SK-N-MC (cell line): ENCODE measurements at places on chromosomes 4 and X.

DNA sequence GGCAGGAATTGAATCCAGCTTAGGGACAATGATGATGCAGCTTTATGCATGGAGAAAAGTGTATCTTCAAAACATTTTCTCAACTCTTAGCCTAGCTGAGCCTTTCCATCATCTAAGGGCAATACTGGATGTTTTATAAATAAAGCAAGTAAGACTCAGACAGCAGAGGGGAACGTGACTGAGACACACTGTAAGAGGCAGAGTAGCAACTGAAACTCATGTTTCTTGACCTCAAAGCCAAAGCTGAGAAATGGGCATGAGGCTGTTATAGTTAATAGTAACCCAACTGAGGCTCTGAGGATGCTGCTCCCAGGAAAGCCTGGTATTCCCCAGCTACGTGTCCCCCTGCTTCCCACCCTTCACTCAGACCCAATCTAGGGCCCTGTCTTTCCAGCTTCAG, 44.6 kb downstream of the ARHGEF9 start:
- no peak for DNase-seq

DNA sequence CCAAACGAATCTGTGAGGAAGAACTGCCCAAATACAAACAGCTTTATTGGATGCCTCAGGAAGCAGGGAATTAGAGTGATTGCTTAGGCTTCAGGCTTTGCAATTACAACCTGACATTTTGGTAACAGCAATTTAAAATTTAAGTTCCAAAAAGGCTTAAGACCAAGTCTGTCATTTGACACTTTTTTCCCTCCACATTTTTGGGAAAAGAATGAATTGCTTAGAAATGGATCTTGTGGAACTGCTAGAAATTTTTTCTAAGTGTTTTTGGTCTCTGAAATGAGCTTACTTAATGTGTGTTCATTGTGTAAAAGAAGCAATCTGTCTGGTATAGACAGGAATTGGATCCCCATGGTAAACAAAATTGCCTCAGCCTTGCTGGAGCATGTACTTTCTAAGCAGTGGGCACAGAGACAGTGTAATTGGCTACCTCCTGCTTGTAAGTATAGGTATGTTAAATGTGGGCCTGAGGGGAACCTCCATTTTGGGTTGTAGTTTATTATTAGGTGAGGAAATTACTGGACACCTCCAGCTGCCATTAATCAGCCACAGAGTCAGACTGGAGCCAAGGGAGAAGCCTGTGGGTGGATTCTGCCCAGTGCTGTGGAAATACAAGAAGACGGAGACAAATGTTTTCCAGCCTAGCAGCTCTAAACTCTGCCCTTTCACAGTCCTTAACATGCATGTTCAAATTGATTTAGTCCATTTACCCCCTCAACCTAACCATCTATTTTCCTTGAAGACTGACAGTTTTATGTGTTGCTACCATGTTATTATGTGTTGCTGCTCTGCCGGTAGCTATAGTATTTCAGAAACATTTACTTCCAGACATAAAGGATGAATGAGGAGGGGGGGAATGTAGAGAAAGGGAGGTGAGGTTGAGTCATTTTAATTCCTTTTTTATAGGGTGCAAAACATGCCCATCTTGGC, 473.0 kb downstream of the SPRY1 start:
- DNase-seq = no peak

DNA sequence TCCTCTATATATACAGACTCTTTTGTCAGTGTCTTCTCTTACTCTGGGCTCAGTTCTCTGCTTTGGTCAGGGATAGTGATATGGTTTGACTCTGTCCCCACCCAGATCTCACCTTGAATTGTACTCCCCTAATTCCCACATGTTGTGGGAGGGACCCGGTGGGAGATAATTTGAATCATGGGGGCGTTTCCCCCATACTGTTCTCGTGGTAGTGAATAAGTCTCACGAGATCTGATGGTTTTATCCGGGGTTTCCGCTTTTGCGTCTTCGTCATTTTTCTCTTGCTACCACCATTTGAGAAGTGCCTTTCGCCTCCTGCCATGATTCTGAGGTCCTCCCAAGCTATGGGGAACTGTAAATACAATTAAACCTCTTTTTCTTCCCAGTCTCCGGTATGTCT, 144.4 kb downstream of the GLUD2 start:
- DNase-seq = no peak

DNA sequence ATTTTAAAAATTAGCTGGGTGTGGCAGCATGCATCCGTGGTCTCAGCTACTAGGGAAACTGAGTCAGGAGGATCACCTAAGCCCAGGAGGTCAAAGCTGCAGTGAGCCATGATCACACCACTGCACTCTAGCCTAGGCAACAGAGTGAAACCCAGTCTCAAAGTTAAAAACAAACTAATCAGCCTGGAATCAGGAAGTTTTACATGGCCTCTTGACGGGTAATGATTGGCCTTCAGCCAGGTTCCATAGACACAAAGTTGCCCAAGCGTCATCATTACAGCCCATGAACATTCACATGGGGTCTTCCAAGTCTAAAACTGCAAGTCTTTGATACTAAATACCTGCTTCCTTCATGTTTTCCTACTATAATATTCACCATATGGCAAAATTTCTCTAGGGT, 10.0 kb upstream of the RGN start:
- no peak for DNase-seq

DNA sequence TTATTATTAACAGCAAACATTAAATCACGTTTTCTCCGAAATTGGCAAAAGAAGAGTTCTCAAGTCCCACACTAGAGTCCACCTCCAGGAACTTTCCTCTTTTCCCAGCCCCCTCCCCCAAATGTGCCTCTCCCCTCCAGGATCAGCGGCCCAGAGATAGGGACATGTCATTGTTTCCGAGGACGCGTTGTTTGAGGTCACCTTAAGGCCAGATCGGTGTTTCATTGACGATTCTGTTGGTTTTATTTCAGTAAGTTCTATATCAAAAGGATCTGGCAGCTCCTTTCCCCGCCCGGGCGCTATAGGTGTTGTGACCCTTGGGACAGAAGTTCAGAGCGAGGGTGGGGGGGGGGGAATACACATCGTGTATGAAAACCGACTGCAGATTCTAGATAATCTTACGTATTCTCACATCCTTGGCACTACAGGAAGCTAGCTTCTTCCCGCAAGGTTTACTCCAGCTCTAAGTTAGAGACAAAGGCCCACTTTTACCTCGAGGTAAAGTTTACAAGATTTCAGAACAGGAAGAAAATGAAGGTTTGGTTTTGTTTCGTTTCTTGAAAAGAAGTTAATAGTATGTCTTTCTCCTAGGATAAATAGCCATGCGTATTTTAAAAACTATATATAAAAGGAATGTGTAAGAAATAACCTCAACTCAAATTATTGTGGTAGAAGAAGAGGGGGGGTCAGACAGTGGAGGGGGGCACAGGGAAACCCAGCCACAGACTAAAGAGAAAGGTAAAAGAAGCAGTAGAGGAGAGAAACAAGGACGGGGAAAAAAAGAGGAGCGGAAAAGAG, 739 bp upstream of the MSX1 start:
- DNase-seq = no peak

- DNase-seq = no peak
Measured at GRCh38 chr4:190014771-190015537, 12.1 kb downstream of the FRG2 start.

DNA sequence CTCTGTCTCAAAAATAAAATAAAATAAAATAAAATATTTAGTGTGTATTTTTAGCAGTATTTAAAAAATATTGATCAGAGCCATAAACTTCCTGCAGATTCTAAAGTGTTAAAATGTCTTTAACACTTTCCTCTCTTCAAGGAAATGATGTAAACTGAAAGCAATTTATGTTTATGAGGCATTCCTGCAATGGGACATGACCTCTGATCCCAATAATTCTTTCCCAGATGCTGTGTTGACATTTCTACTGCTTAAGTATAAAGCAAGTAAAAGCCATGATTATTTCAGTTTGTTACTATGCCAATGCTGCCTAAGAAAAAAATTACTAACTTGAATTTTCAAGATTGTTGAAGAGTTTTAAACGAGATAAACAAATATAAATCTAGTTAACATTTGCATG, 29.0 kb downstream of the COQ2 start:
- peak; percentile 55 for DNase-seq

GRCh38 chr4:100175858-100176257, 14.4 kb downstream of the DDIT4L start:
- no peak for DNase-seq

DNA sequence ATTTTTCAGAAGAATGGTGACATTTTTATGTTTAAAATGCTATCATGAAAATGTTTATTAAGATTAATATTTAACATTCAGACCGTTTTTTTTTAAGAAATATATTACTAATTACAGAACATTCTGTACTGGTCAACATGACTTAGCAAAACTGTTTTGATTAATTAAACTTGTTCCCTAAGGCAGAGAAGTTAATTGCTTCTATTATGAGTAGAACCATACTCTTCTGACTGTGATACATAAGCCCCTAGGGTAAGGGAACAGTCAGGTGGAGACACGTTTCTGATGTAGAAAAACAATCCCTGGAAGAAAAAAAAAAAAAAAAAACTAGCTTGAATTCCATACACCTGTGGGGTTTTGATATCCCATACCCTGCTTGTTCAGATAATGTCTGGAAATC, 97.4 kb downstream of the GPM6A start:
- no peak for DNase-seq

DNA sequence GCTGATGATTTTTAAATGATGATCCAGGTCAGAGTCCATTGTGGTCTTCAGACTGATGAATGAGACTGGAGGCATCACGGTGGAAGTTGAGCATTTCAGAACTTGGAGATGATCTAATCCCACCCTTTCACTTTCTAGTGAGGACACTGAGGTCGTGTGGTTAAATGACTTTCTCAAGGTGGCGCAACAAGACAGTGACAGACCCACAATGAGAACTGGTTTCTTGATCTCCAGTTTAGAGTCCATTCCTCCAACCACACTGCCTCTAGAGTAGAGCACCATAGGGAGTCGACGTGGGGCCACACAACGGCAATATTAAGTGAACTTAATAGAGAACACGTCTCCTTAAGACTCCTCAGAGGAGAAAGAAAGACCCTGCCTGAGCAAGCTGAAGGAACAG, 381.0 kb downstream of the UNC5C start:
- no peak for DNase-seq

DNA sequence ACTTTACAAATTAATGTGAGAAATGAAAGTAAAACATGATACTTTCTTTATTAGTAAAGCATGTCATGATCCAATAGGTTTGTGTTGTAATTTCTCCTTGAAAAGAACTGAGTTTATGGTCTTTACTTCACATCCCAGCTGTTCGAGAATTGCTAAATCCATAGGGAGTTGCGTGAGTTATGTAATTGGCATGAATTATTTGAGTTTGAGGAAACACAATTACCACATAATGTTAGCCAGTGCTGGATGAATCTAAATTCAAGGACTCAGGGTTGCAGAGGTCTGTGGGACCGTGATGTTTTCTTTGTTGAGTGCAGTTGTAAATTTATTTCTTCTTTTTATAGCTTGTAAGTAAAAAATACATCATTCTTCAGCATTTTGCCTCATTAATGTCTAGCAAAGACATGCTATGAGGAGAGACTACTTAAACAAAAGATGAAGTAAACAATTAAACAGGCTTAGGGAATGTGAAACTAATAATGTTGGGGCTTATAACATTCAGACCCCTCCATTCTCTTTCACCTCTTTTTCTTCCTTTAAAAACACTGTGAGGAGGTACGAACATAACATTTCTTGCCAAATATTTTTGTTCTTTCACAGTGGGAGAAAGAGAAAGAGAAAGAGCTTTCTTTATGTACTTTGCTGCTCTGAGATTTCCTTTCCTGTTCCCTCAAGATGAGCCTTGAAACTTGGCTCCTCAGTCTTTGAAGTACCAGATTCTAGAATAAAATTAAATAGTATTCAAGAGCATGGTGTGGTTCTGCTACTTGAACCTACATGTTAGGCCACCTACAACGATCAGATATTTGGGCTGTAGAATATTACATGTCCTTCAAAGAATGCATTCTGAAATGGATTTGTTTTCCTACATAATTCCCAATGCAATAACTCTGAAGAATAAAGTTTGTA, 159.6 kb upstream of the ANK2 start:
- DNase-seq = peak; percentile 76

DNA sequence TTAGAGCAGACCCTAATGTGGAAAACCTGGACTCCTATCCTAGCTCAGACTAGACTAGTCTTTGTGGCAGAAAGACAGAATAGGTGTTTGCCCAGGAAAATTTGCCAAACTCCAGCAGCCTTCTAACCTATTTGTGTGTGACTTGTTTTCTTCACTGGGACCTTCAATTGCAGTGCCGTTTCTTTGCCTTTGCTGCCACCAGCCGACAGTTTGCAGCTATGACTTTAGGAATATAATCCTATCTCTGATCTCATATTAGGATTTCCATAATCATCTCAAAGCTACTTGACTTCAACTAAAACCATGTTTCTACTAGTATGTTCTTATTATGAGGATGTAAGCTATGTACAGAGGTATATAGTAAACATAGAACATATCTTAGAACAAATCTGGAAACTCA, 60.2 kb upstream of the PGAM4 start:
- peak; percentile 10 for DNase-seq

DNA sequence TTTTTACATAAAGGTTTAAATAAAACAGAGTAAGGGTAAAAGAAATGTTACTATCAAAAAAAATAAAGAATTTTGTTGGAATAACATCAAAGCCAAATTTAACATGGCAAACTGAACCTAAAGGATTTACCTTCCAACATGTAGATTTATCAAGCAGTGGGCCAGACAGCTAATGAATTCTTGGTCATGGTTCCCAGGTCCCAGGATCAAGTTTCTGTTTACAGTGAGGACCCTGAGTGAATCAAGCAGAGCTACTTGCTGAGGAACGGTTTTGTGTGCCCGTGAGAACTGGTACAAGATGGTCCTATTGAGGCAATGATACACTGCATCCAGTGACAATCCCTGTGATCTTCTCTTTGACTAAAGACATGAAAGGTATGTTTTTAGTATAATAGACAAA, 157.1 kb downstream of the CDS1 start:
- no peak for DNase-seq

DNA sequence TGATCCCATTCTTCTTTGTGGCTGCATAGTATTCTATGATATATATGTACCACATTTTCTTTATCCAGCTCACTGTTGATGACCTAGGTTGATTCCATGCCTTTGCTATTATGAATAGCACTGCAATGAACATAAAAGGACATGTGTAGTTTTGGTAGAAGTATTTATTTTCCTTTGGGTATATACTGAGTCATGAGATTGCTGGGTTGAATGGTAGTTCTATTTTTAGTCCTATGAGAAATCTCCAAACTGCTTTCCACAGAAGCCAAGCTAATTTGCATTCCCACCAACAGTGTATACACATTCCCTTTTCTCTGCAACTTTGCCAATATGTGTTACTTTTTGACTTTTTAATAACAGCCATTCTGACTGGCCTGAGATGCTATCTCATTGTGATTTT, 278.3 kb downstream of the PCDH18 start:
- DNase-seq = no peak

- DNase-seq = no peak
Measured at GRCh38 chrX:48523682-48524081, 2.1 kb downstream of the EBP start.

- no peak for DNase-seq
Measured at GRCh38 chrX:57929373-57929772, 19.1 kb upstream of the ZXDA start.
